Calu3 (cell line): ENCODE measurements at places on chromosomes 12 and 14.

GRCh38 chr12:8145754-8146441 lies 10.9 kb upstream of the ZNF705A start:
- no peak overlapping the region for H3K27ac ChIP-seq
- peaks cover 5% of the 10 kb centered on the region for H3K36me3 ChIP-seq
- no peak overlapping the region for H3K4me3 ChIP-seq
- no peak for DNase-seq

DNA sequence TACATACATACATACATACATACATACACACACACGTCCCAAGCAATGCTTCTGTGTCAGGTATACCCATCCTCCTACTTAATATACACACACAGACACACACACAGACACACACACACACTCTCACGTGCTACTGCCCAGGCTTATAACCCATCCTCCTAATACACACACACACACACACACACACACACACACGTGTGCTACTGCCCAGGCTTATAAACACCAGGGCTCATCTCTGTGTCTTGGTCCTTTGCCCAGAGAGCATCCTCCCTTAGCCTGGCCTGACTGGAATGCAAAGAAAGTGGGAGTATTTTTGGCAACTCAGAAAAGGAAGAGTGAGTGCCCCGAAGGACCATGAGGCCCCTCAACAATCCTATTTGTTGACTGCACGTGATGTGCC lies 129.0 kb downstream of the RBM19 start:
- no peaks in the 10 kb centered on the region for H3K4me1 ChIP-seq
- no peaks in the 10 kb centered on the region for H3K27me3 ChIP-seq

- no peak overlapping the region for H3K4me3 ChIP-seq
- H3K36me3 ChIP-seq: no peaks in the 10 kb centered on the region
- no peak for DNase-seq
- no peaks in the 10 kb centered on the region for H3K27me3 ChIP-seq
- H3K27ac ChIP-seq: no peak overlapping the region
- H3K4me1 ChIP-seq: no peaks in the 10 kb centered on the region
Measured at GRCh38 chr14:104246401-104247335, 108.3 kb downstream of the KIF26A start.

- no peak overlapping the region for H3K4me3 ChIP-seq
- no peaks in the 10 kb centered on the region for H3K4me1 ChIP-seq
- no peaks in the 10 kb centered on the region for H3K27me3 ChIP-seq
- H3K36me3 ChIP-seq: no peaks in the 10 kb centered on the region
- no peak for DNase-seq
Measured at GRCh38 chr14:84674636-84675035, 855.3 kb upstream of the FLRT2 start.

DNA sequence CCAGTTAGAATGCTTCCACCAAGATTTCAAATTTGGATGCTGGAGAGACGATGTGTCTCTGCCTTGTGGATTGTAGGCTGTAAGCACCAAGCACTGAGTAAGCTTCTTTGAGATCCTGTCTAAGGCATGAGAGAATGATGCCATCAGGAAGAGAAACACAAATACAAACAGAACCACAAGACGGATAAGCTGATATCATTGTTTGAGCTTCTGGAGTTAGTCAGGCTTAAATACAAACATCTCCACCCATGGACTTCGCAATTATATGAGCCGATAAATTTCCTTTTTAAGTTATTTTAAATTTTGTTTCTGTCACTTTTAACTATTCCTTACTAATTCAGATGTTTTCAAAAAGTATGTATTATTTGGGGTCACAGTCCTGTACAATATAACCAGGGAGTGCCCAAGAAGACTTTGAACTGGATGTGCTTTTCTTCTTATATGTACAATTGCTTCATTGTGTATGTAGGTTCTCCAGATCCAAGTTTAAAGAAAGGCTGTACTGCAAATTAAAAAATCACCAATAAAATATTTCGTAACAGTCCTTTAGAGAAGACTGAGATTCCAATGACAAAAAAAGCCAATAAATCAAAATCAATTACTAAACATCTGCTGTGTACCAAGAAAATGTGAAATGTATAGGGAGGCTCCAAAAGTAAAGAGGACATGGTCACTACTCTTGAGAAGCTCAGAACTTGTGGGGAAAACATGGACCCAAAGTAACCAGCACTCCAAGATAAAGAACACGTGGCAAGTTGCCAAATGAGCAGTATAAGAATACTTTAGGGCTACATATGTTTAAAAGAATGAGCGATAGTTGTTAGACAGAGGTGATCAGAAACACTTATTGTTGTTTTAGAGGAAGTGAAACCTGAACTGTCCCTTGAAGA lies 274.1 kb downstream of the ADAMTS20 start:
- peak; percentile 1 for DNase-seq
- peaks cover 15% of the 10 kb centered on the region for H3K4me1 ChIP-seq
- no peak overlapping the region for H3K4me3 ChIP-seq
- no peaks in the 10 kb centered on the region for H3K27me3 ChIP-seq
- no peaks in the 10 kb centered on the region for H3K36me3 ChIP-seq

GRCh38 chr12:13195250-13195649 lies 1.3 kb upstream of the EMP1 start:
- peak overlapping the region; percentile 76 for H3K4me3 ChIP-seq
- H3K4me1 ChIP-seq: peaks cover 45% of the 10 kb centered on the region
- peaks cover 42% of the 10 kb centered on the region for H3K36me3 ChIP-seq
- H3K27ac ChIP-seq: peak overlapping the region; percentile 68
- no peak for DNase-seq
- no peaks in the 10 kb centered on the region for H3K27me3 ChIP-seq

GRCh38 chr12:113081873-113082272 lies 25.3 kb downstream of the DTX1 start:
- peaks cover 10% of the 10 kb centered on the region for H3K4me1 ChIP-seq
- no peak overlapping the region for H3K4me3 ChIP-seq
- peaks cover 63% of the 10 kb centered on the region for H3K27me3 ChIP-seq
- H3K36me3 ChIP-seq: no peaks in the 10 kb centered on the region
- DNase-seq: no peak
- no peak overlapping the region for H3K27ac ChIP-seq
